A172 (cell line): ENCODE measurements at places on chromosomes 7 and 10.

- no peak for DNase-seq
These were observed 106.6 kb downstream of the PLXNA4 start for GRCh38 chr7:132469681-132470080.

DNA sequence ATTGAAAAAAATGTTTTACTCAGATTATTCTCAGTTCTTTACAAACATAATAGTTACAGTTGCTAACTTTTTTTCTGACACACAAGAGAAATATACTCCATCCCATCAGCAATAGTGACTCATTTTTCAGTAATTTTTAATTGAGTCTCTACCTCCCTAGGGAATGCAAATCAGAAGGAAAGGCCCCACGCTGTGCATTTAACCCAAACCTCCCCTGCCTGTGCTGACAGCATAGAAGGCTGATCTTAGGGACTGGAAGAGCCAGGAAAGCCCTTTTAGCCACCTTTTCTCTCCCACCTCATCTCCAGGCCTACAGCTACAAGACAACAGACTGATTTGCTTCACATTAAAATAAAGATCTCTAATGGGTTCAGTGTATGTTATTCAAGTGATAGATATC is 24.7 kb upstream of the PIK3CG start:
- DNase-seq: peak; percentile 76

- no peak for DNase-seq
These were observed 3.5 kb upstream of the SEPTIN7 start for GRCh38 chr7:35797311-35797710.

DNA sequence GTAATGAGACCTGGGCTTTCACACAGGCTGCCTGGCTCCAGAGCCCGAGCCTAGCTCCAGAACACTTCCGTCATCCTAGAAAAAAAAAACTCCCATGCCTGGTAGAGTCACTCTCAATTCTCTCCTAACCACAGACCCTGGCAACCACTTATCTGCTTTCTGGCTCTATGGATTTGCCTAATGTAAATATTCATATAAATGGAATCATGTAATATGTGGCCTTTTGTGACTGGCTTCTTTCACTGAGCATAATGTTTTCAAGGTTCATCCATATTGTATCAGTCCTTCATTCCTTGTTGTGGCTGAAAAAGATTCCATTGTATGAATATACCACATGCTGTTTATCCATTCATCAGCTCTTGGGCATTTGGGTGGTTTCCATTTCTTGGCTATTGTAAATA is 167.7 kb upstream of the MKLN1 start:
- DNase-seq: no peak

- no peak for DNase-seq
These were observed 35.0 kb upstream of the ARHGAP12 start for GRCh38 chr10:31963589-31963980.

DNA sequence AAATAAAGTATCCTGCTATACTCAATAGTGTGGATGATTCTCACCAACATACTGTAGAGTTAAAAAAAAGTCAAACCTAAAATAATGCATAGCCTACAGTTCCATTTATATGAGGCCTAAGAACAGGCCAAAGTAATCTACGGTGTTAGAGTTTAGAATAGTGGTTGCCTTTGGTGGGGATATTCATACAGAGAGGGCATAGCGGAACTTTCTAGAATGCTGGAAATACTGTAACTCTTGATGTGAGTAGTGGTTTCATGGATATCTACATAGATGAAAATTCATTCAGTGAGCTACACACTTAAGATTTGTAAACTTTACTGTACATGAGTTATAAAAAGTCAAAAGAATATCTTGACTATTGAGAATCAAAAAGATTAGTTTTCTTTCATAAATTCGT is 349.9 kb upstream of the NFE2L3 start:
- DNase-seq: no peak

- DNase-seq: no peak
These were observed 32.7 kb downstream of the FOXL3 start for GRCh38 chr7:322708-323111.

DNA sequence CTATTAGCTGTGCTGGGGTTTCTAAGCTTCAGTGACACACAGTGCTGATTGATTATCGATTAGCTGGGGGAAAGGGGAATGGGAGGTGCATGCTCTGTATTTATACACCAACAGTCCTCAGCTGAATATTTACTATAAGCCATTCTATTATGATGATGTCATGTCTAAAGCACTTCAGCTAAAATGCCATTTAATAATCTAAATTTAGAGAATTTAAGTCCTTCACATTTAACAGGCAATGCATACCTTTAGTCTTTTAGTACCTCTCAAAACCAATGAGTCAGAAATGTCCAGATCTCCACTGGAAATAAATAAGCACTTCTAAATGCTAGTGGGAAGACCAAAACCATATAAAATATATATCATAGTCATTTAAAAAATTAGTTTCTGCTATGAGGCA is 24.6 kb downstream of the RPP38 start:
- peak; percentile 21 for DNase-seq

GRCh38 chr7:77561352-77561751 is 24.3 kb downstream of the PTPN12 start:
- no peak for DNase-seq

GRCh38 chr10:102200751-102201640 is 25.1 kb upstream of the ELOVL3 start:
- DNase-seq: no peak

GRCh38 chr7:6437251-6437650 is 10.5 kb downstream of the DAGLB start:
- no peak for DNase-seq

- peak; percentile 32 for DNase-seq
These were observed 16.8 kb downstream of the GIMAP5 start for GRCh38 chr7:150753826-150754603.

DNA sequence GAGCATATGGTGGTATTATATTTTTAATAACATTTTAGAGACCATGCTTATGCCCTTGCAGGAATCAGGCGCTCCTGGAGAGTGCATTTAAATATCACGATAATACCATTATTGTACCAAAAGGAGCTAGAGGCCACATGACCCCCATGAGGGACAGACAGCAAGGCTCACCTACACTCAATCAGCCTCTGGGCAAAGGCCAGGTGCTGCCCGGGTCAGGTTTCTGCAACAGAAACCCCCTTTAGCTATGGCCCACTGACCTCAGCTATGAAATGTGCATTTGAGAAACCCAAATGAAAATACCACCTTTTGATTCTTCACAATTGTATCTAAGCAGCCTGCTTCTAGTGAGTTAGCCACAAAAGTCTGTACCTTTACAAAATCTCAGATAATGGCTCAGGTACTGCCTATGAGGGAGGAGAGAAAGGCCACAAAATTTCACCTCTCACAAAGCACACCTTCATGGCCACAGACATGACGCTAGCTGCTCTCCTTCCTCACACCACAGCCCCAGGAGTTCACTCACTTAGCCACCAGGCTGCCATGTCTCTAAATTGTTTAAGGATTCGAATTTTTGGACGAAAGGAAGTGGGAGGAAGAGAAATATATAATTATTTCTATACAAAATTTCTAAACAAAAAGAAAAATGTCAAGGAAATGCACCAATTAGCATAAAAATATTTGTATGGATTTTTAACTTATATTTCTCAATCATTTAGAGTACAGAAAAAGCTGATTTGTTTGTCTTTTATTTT is 79.9 kb downstream of the GLI3 start:
- DNase-seq: no peak

GRCh38 chr7:135932131-135932530 is 45.0 kb downstream of the MTPN start:
- no peak for DNase-seq

DNA sequence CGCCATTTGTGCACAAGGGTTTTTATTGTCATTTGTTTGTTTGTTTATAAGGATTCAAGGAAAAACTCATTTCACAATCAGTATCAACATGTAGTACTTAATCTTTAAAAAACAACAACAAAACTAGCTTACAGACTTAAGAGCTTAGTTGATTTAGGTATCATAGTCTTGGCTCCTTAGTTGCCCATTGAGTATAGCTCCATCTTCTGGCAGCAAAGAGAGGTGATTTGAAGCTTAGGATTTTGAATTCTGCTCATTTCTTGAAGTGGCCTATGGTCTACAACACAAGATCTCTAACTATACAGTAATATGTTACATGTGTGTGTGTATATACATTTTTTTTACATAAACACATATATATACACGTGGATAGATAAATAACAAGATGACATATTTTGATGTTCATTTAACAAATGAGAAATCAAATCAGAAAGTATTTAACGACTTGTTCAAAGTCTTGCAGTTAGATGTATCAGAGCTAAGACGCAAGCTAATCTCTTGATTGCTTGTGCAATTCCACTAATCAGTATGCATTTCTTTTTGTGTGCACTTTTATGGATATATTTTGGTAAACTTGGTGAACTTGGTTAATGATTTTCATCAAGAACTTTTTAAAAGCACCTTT is 307.3 kb downstream of the CAMK1D start:
- peak; percentile 51 for DNase-seq

DNA sequence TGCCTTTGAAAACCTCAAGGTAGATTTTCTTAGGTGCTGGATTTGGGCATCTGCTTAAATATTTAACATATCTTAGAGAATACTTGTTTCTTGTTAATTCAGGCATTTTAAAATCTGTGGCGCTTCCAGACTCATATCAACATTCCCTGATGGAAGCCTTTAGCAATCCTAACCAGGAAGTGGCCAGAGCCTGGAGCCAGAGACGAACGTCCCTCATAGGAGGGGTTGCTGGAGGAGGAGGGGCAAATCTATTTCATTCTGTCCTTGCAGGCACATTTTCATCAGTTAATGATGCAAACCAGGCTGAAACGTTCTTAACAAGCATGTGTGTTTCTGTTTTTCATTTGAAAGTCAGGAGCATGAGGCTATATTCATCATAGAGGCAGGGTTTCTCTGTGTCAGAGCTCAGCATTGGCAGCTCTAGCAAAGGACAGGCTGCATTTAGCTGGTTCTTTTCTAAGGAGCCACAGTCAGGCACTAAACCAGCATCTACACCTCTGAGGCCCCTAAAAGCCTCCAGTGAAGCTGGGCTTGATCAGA is 17.8 kb upstream of the IFIT2 start:
- peak; percentile 79 for DNase-seq

- peak; percentile 38 for DNase-seq
These were observed 4.3 kb upstream of the AKR1C3 start for GRCh38 chr10:5089865-5090264.

- DNase-seq: peak; percentile 96
These were observed 27.8 kb downstream of the MRC1 start for GRCh38 chr10:17836942-17837341.

DNA sequence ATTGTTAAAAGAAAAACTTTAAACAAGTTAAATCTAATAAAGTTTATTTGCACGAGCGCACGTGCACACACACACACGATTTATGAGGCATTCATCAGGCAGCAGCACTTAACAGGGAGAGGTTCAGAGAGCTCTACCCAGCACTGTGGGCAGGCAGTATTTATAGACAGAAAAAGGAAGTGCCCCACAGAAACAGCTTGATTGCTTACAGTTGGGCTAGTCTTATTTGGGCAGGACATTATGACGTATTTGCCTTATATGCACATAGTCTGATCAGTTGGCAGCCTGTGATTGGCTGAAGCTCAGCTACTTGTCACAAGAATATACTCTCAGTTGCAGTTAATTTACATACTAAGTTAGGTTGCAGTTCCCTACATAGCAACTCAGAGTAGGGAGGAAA is 1.2 kb upstream of the SDHAF3 start:
- DNase-seq: peak; percentile 11

GRCh38 chr7:36726311-36726710 is 2.0 kb upstream of the AOAH start:
- DNase-seq: no peak

DNA sequence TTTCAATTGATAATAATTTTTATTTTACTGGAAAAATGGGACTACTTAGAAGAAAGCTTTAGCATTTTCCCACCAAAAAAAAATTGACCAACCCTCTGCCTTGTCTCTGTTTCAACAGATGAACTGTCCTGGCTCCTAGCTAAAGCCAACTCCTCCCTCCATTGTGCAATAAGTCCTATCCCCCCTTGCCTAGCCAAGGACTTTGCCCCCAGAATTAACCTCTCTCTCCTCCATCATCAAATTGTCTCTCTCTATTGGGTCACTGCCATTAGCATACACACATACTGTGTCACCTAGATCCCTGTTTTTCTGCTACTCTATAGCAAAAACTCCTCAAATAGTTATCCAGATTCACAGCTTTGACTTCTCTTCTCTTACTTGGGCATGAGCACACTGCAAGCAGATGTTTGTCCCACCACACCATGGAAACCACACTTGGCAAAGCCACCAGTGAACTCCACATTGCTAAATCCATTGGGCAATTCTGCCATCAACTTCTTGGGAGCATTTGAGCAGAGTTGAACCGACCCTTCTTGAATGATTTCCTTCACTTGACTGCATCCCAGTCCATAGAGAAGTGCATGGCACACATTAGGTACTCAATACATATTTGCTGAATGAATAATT is 91.4 kb upstream of the NEBL start:
- DNase-seq: no peak

GRCh38 chr10:15494850-15495506 is 123.9 kb upstream of the FAM171A1 start:
- no peak for DNase-seq

GRCh38 chr7:159218607-159219006 is 73.9 kb upstream of the VIPR2 start:
- DNase-seq: no peak

DNA sequence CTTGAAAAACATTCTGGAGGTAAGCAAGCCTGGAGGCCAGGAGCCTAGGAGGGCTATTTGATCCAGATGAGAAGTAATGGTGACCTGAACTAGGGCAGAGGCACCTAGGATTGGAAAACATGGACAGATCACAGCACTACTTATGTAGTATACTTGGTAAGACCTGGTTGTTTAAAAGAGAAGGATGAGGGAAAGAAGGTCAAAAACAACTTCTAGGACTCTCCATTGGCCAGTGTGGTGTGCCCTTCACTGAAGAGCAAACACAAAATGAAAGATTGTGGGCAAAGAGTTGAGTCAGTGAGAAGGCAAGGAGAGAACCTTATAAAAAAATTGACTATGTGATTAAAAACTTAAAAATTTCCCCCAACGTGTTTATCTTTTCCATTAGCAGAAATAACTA is 14.3 kb downstream of the ANKRD1 start:
- DNase-seq: no peak
